Activated CD8-positive, alpha-beta T cell treated with anti-CD3 and anti-CD28 coated beads for 36 hours (primary cell): ENCODE measurements at places on chromosomes 16 and 17. TPM values are rescaled to one million over a fixed set of nuclear protein-coding genes. Genes with fewer than 3 reads are reported as not detected.

The GFOD2 gene
- total RNA-seq: 11.6 TPM

DNA sequence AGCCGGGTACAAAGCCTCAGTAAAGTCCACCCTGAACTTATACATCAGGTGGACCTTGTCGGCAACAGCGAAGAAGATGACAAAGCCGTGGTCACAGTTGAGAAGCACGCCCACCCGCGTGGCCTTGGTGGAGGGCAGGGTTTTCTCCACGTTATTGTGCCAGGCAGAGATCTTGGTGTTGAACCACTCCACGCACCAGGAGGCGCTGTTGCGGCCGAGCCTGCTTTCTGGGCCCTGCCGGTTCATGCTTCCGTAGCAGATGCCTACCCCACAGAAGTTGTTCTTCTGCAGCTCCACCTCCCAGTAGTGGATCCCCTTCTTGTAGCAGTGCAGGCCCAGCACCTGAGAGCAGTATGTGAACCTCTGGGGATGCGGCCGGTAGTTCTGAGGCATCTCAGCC lies 22.1 kb downstream of the TRIM25 start:
- H3K27me3 ChIP-seq: no peaks in the 10 kb centered on the region
- DNase-seq: peak; percentile 66
- no peak overlapping the region for H3K4me3 ChIP-seq
- peaks cover 5% of the 10 kb centered on the region for H3K4me1 ChIP-seq

DNA sequence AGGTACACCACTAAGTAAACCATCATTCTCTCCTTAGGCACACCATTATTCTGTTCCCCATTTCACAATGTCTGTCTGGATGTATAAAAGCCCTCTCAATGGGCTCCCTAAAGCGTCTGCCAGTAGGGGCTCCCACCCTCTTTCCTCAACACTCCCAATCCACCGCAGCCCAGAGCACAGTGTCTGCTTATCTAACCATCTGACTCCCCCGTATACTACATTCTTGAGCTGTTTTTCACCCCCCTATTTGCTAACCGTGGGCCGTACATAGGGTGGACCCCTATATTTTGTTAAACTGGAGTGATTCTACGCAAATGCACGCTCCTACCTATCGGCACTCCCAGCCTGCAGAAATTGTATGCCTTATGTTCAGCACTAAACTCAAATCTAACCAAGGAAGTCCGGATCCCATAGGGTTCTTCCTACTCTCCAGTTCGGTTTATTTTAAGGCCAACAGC lies 685 bp upstream of the PSMD3 start:
- H3K4me1 ChIP-seq: peaks cover 25% of the 10 kb centered on the region
- H3K4me3 ChIP-seq: peak overlapping the region; percentile 92
- peak; percentile 10 for DNase-seq
- H3K36me3 ChIP-seq: peaks cover 21% of the 10 kb centered on the region
- H3K27me3 ChIP-seq: no peaks in the 10 kb centered on the region
- peak overlapping the region; percentile 92 for H3K27ac ChIP-seq

GRCh38 chr16:55502801-55503366 lies 6.0 kb upstream of the LPCAT2 start:
- peaks cover under 1% of the 10 kb centered on the region for H3K27me3 ChIP-seq
- H3K27ac ChIP-seq: no peak overlapping the region
- DNase-seq: no peak
- H3K36me3 ChIP-seq: no peaks in the 10 kb centered on the region

DNA sequence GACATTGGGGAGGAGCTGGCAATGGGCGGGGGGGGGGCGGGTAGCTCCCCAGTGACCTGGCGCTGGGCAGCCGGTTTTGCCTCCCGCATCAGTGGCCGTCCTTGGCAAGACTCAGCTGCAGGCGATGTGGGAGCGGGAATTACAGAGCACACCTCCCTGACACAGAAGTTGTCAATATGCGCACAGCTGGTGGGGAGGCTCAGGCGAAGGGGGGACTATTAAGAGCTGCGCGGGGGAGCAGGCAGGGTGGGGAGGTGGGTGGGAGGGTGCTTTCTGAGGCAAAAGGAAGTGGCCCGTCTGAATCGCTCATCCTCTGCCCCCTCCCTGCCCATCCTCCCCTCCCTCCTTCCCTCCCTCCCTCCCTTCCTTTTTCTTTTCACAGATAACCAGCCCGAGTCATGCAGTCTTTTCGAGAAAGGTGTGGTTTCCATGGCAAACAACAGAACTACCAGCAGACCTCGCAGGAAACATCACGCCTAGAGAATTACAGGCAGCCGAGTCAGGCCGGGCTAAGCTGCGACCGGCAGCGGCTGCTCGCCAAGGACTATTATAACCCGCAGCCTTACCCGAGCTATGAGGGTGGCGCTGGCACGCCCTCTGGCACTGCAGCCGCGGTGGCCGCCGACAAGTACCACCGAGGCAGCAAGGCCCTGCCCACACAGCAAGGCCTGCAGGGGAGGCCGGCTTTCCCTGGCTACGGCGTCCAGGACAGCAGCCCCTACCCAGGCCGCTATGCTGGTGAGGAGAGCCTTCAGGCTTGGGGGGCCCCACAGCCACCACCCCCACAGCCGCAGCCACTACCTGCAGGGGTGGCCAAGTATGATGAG lies 44.0 kb downstream of the SREBF1 start:
- no peak overlapping the region for H3K4me3 ChIP-seq
- H3K4me1 ChIP-seq: peaks cover 24% of the 10 kb centered on the region
- H3K36me3 ChIP-seq: peaks cover 9% of the 10 kb centered on the region
- DNase-seq: peak; percentile 79
- H3K27ac ChIP-seq: no peak overlapping the region
